ENCODE measurements at places on chromosomes 1 and 21.

- DNase-seq, result no peak
Observed at GRCh38 chr1:61190618-61191432, 108.5 kb downstream of the NFIA start.

- DNase-seq, result no peak
Observed at GRCh38 chr1:161985301-161985822, 38.3 kb downstream of the OLFML2B start.

DNA sequence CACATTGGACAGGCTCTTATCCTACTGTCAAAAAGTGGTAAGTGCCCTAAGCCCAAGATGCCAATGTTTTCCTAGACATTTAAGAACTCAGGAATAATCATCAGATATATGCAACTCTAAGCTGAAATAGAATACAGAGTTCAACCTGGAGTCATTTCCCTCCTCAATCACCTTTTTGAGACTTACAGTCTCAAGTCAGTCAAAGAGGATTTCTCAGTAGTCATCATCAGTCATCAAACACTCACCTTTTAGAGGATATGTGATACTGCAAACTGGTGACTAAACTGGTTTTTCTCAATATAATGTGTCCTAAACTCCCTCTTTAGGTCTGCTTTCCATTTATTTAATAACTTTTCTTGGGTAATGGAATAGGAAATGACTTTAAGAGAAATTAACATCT lies 145.3 kb upstream of the ADAMTS5 start:
- no peak for DNase-seq

- no peak for DNase-seq
Observed at GRCh38 chr21:16418226-16418625, 688.4 kb downstream of the USP25 start.

DNA sequence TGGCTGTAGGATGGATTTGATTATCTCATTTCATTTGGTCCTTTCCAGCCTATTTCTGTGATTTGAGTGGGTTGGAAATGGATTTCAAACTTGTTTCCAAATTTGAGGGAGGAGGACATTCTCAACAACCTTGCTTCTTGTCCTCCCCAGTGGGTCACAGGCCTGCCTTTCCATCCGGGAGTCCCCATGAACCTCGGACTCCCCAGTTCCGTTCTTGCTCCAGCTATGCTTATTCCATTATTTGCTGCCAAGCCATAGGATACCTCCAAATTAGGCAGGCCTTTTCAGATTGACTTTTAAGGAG lies 97.8 kb downstream of the DUSP10 start:
- DNase-seq, result no peak

DNA sequence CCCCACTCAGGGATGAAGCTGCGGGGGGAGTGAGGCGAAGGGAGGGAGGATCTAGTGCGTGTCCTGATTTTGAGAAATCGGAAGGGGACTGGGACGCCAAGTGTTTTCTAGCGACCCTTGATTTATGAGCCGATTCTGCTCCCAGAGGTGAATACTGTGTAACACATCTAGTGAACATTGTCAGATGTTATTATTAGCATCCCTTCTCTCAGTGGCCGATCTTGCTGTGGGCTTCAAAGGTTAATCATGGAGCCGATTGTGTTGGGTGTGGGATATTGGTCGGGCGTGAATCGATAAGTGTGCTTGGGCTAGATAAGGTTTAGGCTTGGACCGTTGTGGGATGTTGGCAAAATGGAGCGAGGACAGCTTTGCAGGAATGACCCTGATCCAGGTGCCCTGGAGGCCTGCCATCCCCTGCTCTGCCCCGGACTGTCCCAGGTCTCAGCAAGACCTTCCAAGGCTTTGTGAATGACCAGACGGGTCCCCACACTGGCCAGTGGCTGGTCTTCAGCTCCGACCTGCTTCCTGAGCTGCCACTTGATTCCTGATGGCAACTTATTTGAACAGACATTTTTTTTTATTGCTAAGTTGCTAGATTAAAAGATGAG lies 2.2 kb downstream of the AJAP1 start:
- no peak for DNase-seq

- DNase-seq, result no peak
Observed at GRCh38 chr1:202243006-202243405, 49.4 kb downstream of the LGR6 start.

DNA sequence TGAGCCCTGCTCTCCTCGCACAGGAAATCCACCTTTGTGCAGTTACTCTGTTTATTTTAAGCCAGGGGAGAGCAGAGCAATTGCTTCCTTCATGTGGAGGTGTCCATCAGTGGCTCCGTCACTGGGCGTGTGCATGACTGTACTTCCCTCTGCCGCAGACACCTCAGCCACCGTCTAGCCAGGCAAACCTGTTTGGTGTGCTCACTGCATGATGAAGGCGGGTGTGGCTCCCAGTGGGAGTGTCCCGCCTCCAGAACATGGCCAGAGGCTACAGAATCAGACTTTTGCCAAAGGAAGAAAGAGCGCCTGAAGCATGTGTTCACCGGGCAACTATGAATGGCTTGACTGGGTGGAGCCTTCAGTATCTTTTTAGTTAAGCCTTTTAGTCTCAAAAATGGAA lies 26.1 kb upstream of the LAMC2 start:
- no peak for DNase-seq

DNA sequence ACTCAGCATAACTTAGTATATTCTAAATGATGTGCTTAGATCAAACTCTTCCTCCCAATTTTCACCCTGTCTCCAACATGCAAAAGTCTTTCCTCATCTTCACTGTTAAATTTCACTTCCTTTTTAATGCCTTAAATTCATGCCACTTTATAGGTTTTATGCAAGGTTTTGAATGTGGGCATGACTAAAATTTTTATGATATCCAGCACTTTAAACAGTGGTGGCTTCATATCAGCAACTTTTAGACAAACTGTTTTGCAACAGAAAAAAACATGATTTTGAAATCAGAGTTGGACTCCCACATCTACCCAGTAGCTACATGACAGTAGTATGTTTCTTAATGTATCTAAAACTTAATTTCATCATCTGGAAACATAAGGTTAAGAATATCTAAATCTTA lies 84.7 kb upstream of the ZP4 start:
- no peak for DNase-seq

- DNase-seq, result no peak
Observed at GRCh38 chr1:168285971-168286927, 5.6 kb downstream of the TBX19 start.
